CD4-positive, alpha-beta T cell treated with Interleukin-17A for 4 hours (primary cell): ENCODE measurements at places on chromosomes 6 and 20.

DNA sequence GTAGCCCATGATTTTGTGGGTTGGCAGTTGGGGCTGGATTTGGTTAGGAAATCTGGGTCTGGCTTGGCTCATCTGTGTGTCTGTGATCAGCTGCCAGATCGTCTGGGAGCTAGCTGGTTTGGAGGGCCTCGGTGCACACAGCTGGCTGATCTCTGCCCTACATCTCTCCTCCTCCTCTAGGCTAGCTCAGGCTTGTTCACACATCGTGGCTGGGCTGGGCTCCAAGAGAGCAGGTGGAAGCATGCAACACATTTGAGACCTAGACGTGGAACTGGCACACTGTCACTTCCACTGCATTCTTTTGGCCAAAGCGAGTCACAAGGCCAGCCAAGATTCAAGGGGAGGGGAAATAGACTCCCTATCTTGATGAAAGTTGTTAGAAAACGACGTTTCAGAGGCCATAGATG lies 15.9 kb downstream of the NDUFAF5 start:
- no peak for DNase-seq

GRCh38 chr20:61968932-61969331 lies 96.7 kb downstream of the TAF4 start:
- no peak for DNase-seq

DNA sequence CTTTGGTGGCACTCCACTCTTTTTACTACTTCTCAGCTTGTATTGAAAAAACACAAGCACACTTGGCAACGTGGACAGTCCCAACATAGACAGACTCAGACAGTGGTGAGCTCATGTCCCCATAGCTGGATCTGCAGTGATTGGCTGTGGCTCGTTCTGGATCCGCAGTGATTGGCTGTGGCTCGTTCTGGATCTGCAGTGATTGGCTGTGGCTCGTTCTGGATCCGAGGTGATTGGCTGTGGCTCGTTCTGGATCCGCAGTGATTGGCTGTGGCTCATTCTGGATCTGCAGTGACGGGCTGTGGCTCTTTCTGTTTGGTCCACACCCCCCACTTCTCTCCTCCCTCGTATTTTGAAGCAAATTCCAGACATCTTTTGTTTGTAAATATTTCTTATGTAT lies 28.0 kb downstream of the OSBPL2 start:
- DNase-seq: no peak

DNA sequence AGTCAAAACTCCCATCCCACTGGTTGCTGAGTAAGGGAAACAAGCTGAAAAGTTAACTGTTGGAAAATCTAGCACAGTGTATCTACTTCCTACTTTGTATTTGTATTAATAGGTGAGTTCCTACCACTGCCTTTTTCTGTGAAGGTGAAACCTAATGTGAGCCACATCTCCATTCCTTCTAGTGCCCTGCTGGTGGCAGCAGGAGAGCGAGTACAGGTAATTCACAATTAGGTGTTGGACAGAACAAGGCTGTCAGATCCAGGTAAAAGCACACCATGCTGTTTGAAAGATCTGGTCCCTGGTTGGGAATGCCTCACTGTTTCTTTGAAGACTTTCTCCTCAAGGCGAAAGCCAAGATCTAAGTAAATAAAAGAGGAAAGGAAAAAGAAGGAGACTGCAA lies 528.4 kb downstream of the PKHD1 start:
- no peak for DNase-seq

- no peak for DNase-seq
Observed at GRCh38 chr6:33992191-33992590, 153.7 kb downstream of the GRM4 start.

GRCh38 chr20:41783423-41784208 lies 165.4 kb upstream of the CHD6 start:
- no peak for DNase-seq

GRCh38 chr20:36336954-36337704 lies 31.0 kb downstream of the DLGAP4 start:
- DNase-seq: no peak

DNA sequence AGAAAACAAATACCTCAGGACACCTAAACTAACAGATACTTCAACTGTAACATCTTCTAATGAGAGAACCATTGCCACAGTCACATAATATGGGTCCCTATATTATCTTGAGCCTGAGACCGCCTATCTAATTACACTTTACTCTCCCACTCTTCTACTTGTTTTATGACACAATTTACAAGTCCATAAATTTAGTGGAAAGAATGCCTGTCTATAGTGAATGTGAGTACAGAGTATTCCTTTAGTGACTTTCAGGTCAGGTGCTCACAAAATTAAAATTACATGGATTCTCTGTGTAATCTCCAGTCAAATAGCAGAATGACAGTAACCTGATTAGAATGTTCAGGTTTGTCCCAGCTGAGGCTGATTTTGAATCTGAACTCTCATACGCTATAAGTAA lies 624.1 kb downstream of the PKHD1 start:
- no peak for DNase-seq

DNA sequence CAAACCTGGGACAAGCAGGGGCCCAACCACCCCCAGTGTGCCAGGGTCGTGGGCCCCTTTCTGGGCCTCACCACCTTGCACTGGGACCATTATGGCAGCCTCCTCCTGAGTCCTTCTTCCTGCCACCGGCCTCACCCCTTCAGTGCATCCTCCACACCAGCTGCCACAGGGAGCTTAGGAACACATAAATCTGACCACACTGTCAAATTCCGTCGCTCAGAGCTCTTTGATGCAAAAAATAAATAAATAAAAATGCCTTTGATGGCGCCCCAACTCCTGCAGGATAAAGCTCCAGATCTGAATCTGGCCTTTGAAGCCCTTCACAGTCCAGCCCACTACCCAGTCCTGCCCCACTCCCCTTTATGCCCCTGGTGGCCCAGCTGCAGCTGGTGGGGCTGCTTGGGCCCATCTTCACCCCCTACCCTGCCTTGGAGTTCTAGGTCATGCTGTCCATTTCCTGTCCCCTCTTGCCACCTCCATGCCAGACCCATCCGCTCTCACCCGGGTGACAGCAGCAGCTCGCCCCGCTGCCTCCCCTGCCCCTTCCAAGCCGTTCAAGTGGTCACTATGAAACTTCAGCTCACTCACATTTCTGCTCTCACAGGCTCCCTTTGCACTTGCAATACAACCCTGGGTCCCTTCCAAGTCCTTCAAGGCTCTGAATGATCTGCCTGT lies 16.0 kb downstream of the MYH7B start:
- no peak for DNase-seq

DNA sequence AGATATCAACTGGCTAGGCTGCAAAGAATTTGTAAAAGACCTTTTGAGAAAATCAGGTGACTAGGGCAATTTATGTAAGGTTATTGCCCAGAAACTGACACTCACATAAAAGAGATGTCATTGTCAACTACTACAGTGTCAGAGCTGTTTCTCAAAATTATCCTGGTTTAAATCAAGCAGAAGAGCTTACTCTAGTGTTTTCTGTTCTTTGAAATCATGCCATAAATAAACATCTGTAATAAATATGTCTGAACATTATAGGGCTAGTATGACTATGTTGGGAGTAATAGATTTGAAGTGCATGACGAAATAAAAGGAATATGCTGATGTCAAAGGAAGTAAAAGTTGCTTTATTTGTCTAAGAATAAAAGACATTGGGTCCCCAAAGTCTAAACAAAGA lies 11.0 kb upstream of the PDSS2 start:
- no peak for DNase-seq

- peak; percentile 17 for DNase-seq
Observed at GRCh38 chr6:45438849-45439406, 61.2 kb upstream of the SUPT3H start.

GRCh38 chr6:138498629-138499302 lies 528 bp downstream of the NHSL1 start:
- no peak for DNase-seq

GRCh38 chr6:141953072-141953471 lies 179.7 kb upstream of the GJE1 start:
- no peak for DNase-seq

GRCh38 chr6:33716379-33716778 lies 4.9 kb upstream of the UQCC2 start:
- DNase-seq: no peak

DNA sequence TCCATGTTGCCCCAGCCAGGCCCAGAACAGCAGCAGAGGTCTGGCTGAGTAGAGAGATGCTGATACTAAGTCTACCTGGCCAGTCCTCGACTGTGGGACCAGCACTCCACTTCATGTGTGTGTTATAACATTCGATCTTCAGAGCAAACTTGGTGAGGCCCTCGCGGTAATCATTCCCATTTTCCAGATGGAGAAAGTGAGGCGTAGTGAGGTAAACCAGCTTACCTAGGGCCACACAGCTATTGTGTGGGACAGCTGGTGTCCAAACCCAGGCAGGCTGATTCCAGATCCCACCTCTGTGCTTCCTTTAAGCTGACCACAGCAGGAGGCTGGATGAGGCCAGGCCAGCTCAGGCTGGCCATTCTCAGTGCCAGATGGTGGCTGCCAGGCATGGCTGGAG lies 47.7 kb upstream of the SLC32A1 start:
- no peak for DNase-seq

DNA sequence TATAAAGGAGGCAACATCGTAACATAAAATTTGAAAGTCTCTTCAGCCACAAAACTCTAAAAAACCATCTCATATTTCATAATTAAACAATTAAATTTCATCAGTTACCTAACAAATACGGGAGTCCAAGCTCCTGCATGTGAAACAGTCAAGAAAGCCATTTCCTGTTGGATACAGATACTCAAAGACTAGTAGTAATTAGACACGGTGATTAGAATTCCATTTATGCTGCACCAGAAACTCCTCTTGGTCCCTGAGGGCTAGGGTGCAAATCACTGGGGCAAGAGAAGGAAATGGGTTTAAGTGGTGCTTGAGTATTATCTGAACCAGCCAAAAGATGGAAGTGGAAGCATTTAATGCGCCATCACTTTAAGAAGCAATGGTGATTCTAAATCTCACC lies 27.4 kb downstream of the TRAM2 start:
- no peak for DNase-seq

- DNase-seq: no peak
Observed at GRCh38 chr6:41373919-41374617, 38.7 kb downstream of the NCR2 start.

- no peak for DNase-seq
Observed at GRCh38 chr6:108544606-108545005, 16.1 kb upstream of the FOXO3 start.

GRCh38 chr6:78746457-78746856 lies 120.9 kb upstream of the IRAK1BP1 start:
- no peak for DNase-seq

- no peak for DNase-seq
Observed at GRCh38 chr20:3077618-3078134, 6.3 kb downstream of the OXT start.

DNA sequence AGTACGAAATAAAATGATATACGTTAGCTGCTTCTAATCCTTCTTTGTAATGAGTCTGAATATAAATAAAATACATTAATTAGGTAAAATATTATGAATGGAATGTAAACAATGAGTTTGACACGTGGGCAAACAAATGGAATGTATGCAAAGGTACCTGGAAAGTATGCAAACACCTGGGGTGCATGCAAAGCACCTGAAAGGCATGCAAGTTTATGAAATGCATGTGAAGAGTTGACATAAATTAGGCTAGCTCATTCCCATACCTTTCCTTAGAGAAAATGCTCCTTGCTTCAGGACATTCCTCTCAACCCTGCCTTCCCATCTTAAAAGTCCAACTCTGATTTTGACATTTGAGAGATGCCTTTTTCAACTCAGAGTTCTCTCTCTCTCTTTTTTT lies 140.9 kb downstream of the EDN1 start:
- DNase-seq: no peak
